ENCODE measurements at places on chromosomes 11 and 22. TPM values are rescaled to one million over a fixed set of nuclear protein-coding genes. Genes with fewer than 3 reads are reported as not detected.

CRYBA4 gene
- total RNA-seq, result not detected

TMEM258 gene
- total RNA-seq, result 28.7 TPM

- H3K27me3 ChIP-seq, result no peaks in the 10 kb centered on the region
- no peak overlapping the region for H3K27ac ChIP-seq
- H3K4me1 ChIP-seq, result no peaks in the 10 kb centered on the region
- H3K36me3 ChIP-seq, result no peaks in the 10 kb centered on the region
These were observed 434.4 kb downstream of the METTL15 start for GRCh38 chr11:28542561-28542960.

GRCh38 chr11:111302298-111302697 is 4.0 kb downstream of the POU2AF3 start:
- H3K36me3 ChIP-seq, result no peaks in the 10 kb centered on the region
- DNase-seq, result no peak
- H3K27ac ChIP-seq, result peak overlapping the region; percentile 51
- H3K4me3 ChIP-seq, result no peak overlapping the region
- H3K27me3 ChIP-seq, result no peaks in the 10 kb centered on the region

DNA sequence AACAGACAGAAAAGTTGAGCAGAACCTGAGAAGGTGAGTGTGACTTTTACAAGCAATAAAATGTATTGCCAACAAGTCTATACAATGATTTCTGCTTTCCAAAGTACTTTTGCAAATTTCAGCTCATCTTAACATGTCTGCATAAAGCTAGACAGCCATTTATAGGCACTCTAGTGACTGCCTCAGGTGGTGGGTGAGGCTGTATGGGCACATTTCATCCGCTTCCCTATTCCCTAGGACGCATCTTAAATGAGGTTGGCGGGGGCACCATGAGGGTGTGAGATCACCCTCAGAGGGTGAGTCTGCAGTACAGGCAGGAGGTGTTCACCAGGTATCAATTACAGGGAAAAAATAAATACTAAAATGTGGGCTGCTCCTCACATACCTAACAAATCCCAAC is 110.1 kb downstream of the ETS1 start:
- no peaks in the 10 kb centered on the region for H3K27me3 ChIP-seq
- H3K4me1 ChIP-seq, result peaks cover 56% of the 10 kb centered on the region
- H3K27ac ChIP-seq, result peak overlapping the region; percentile 88
- H3K36me3 ChIP-seq, result no peaks in the 10 kb centered on the region
- no peak for DNase-seq

UPK3A gene
- not detected for total RNA-seq

- H3K4me3 ChIP-seq, result no peak overlapping the region
- no peaks in the 10 kb centered on the region for H3K27me3 ChIP-seq
- H3K27ac ChIP-seq, result no peak overlapping the region
These were observed 51.9 kb upstream of the CLMP start for GRCh38 chr11:123246749-123247495.

GRCh38 chr22:25197340-25197739 is 2.3 kb upstream of the CRYBB3 start:
- no peak overlapping the region for H3K27ac ChIP-seq
- no peaks in the 10 kb centered on the region for H3K36me3 ChIP-seq
- no peak overlapping the region for H3K4me3 ChIP-seq
- H3K4me1 ChIP-seq, result no peaks in the 10 kb centered on the region
- no peaks in the 10 kb centered on the region for H3K27me3 ChIP-seq

OSBPL5 gene
- 39.8 TPM for total RNA-seq

MCHR1 gene
- not detected for total RNA-seq

DNA sequence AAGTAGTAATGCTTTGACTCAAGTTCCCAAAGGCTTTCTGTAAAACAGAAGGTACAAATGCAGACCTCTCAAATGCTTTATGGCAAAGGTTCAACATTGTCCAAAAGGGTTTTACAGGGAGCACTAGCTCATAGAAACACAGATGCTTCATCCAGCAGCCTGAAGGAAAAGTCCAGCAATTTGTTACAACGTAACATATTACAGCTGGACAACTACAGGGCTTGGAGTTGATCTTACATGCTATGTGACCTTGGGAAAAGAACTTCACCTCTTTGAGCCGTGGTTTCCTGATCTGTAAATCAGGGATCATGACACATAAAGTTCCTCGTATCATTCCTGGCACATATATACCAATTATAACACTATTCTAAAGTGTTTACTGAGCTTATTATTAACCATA is 84.9 kb downstream of the DDIAS start:
- no peaks in the 10 kb centered on the region for H3K36me3 ChIP-seq
- no peaks in the 10 kb centered on the region for H3K4me1 ChIP-seq
- no peak overlapping the region for H3K27ac ChIP-seq
- no peaks in the 10 kb centered on the region for H3K27me3 ChIP-seq
- H3K4me3 ChIP-seq, result no peak overlapping the region

GRCh38 chr11:122852074-122852795 is 13.9 kb downstream of the CRTAM start:
- no peak overlapping the region for H3K4me3 ChIP-seq
- DNase-seq, result no peak
- H3K27ac ChIP-seq, result peak overlapping the region; percentile 69

- no peaks in the 10 kb centered on the region for H3K27me3 ChIP-seq
- no peak overlapping the region for H3K27ac ChIP-seq
- no peaks in the 10 kb centered on the region for H3K4me1 ChIP-seq
- H3K4me3 ChIP-seq, result no peak overlapping the region
- DNase-seq, result no peak
These were observed 14.8 kb downstream of the DUSP18 start for GRCh38 chr22:30652852-30653251.

- no peak overlapping the region for H3K4me3 ChIP-seq
- no peak for DNase-seq
- H3K27me3 ChIP-seq, result no peaks in the 10 kb centered on the region
- peaks cover 21% of the 10 kb centered on the region for H3K4me1 ChIP-seq
These were observed 2.9 kb downstream of the APOC3 start for GRCh38 chr11:116832350-116833290.

GRCh38 chr11:91805293-91805692 is 419.3 kb upstream of the FAT3 start:
- H3K27me3 ChIP-seq, result no peaks in the 10 kb centered on the region
- no peaks in the 10 kb centered on the region for H3K36me3 ChIP-seq
- H3K4me1 ChIP-seq, result no peaks in the 10 kb centered on the region
- no peak for DNase-seq
- H3K4me3 ChIP-seq, result no peak overlapping the region
- H3K27ac ChIP-seq, result no peak overlapping the region

OR6A2 gene
- total RNA-seq, result 0.40 TPM

- peak overlapping the region; percentile 67 for H3K27ac ChIP-seq
- H3K27me3 ChIP-seq, result no peaks in the 10 kb centered on the region
- no peaks in the 10 kb centered on the region for H3K36me3 ChIP-seq
- DNase-seq, result peak; percentile 44
- H3K4me3 ChIP-seq, result peak overlapping the region; percentile 39
These were observed 638 bp upstream of the TENM4 start for GRCh38 chr11:79441461-79441875.

TSPAN18 gene
- total RNA-seq, result 19.8 TPM

DNA sequence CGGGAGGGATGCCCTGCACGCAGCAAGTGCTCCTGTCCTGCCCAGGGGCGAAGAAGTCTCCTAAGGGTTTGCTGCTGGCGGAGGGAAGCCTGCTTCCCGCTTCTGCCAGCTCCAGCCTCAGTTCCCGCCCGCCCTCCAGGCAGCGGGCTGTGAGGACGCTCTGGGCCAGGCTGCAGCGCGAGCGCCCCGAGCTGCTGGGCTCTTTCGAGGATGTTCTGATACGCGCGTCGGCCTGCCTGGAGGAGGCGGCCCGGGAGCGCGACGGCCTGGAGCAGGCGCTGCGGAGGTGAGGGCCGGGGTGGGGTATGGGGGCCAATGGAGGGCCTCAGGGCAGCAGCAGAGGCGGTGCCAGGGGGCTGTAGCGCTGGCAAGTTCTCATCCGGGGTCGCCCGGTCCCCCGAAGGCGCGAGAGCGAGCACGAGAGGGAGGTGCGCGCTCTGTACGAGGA is 2.2 kb downstream of the CRACR2B start:
- peaks cover 20% of the 10 kb centered on the region for H3K27me3 ChIP-seq
- no peak for DNase-seq
- H3K36me3 ChIP-seq, result peaks cover 8% of the 10 kb centered on the region
- H3K4me3 ChIP-seq, result peak overlapping the region; percentile 43

GRCh38 chr11:36564376-36565030 is 3.3 kb upstream of the RAG1 start:
- H3K27me3 ChIP-seq, result no peaks in the 10 kb centered on the region
- no peak overlapping the region for H3K4me3 ChIP-seq
- H3K27ac ChIP-seq, result no peak overlapping the region
- no peaks in the 10 kb centered on the region for H3K4me1 ChIP-seq

DNA sequence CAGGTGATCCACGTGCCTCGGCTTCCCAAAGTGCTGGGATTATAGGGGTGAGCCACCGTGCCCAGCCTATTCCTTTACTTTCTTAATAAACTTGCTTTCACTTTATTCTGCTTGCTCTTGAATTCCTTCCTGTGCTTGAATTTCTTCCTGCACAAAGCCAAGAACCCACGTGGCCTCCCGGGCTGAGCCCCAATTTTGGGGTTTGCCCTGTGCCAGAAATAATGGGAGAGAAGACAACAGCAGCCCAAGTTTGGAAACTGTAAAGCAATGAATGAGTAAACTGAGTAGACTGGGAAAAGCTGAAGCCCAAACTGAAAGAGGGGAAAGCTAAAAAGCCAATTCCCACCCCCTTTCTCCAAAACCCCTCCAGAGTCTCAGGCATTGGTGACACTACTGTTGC is 136.4 kb downstream of the NECTIN1 start:
- H3K36me3 ChIP-seq, result no peaks in the 10 kb centered on the region
- H3K27me3 ChIP-seq, result no peaks in the 10 kb centered on the region
- no peaks in the 10 kb centered on the region for H3K4me1 ChIP-seq
- no peak for DNase-seq

TRIM34 gene
- total RNA-seq, result 11.7 TPM

DNA sequence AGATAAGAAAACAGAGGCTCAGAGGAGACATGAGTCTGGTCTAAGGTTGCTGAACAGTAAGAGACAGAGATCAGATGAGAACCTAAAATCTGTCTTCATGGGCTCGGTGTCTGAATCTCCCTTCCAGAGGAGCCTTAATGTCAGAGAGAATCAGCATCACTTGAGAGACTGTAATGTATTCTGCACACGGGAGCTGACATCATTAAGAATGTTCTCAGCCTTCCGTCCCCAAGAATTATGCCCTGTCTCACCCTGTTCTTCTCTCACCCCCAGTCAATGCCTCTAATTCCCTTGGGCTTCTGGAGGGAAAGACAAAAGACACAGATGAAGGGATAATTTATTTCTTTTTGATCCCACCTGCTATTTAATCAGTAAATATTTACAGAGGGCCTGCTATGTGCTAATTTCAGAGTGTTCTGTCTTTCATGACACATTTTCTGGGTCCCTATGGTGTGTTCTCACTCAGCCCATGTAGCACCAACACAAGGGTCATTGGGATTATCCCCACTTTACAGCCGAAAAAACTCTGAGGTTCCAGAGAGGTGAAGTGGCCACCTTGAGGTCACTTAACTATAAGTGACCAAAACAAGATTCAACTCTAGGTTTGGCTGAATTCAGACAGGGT is 61.8 kb downstream of the CD82 start:
- H3K4me1 ChIP-seq, result no peaks in the 10 kb centered on the region
- no peak for DNase-seq
- H3K36me3 ChIP-seq, result no peaks in the 10 kb centered on the region
- no peaks in the 10 kb centered on the region for H3K27me3 ChIP-seq
- no peak overlapping the region for H3K27ac ChIP-seq
- no peak overlapping the region for H3K4me3 ChIP-seq

OR6T1 gene
- total RNA-seq, result not detected

- no peaks in the 10 kb centered on the region for H3K4me1 ChIP-seq
- no peak for DNase-seq
- no peaks in the 10 kb centered on the region for H3K27me3 ChIP-seq
These were observed 5.2 kb downstream of the TMEM138 start for GRCh38 chr11:61367406-61367805.

- no peaks in the 10 kb centered on the region for H3K27me3 ChIP-seq
- H3K27ac ChIP-seq, result no peak overlapping the region
- no peaks in the 10 kb centered on the region for H3K4me1 ChIP-seq
These were observed 28.5 kb downstream of the SMCO4 start for GRCh38 chr11:93514712-93515111.

GRCh38 chr11:20327377-20327935 is 36.1 kb upstream of the HTATIP2 start:
- no peaks in the 10 kb centered on the region for H3K27me3 ChIP-seq
- H3K36me3 ChIP-seq, result no peaks in the 10 kb centered on the region
- DNase-seq, result no peak
- no peak overlapping the region for H3K4me3 ChIP-seq
- H3K4me1 ChIP-seq, result no peaks in the 10 kb centered on the region

- H3K4me3 ChIP-seq, result no peak overlapping the region
- no peak for DNase-seq
- H3K27me3 ChIP-seq, result no peaks in the 10 kb centered on the region
- no peaks in the 10 kb centered on the region for H3K4me1 ChIP-seq
- H3K27ac ChIP-seq, result no peak overlapping the region
These were observed 81.7 kb downstream of the NECTIN1 start for GRCh38 chr11:119647254-119647653.

VSIG10L2 gene
- not detected for total RNA-seq

GRCh38 chr22:40407831-40408717 is 37.7 kb downstream of the SGSM3 start:
- DNase-seq, result no peak
- H3K27ac ChIP-seq, result no peak overlapping the region
- H3K4me1 ChIP-seq, result no peaks in the 10 kb centered on the region
- H3K36me3 ChIP-seq, result no peaks in the 10 kb centered on the region

DNA sequence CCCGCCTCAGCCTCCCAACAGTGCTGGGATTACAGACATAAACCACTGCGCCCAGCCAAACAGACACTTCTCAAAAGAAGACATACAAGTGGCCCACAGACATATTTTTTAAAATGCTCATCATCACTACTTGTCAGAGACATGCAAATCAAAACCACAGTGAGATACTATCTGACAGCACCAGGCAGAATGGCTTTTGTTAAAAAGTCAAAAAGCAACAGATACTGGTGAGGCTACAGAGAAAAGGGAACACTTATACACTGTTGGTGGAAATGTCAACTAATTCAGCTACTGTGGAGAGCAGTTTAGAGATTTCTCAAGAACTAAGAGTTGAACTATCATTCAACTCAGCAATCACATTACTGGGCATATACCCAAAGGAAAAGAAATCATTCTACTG is 67.0 kb downstream of the ARHGAP20 start:
- no peak for DNase-seq
- H3K27me3 ChIP-seq, result no peaks in the 10 kb centered on the region
- H3K4me1 ChIP-seq, result no peaks in the 10 kb centered on the region
- H3K36me3 ChIP-seq, result no peaks in the 10 kb centered on the region
- no peak overlapping the region for H3K4me3 ChIP-seq

Data from Peyer's patch (tissue), 4 donors.